ENCODE measurements at places on chromosomes 13 and 19. TPM values are rescaled to one million over a fixed set of nuclear protein-coding genes. Genes with fewer than 3 reads are reported as not detected.

Gene C1QTNF9
- total RNA-seq, result 0.28 TPM

Gene IFI30
- 4.1 TPM for total RNA-seq

Gene KIR3DL2
- total RNA-seq, result not detected

Gene ELSPBP1
- not detected for total RNA-seq

Gene RELB
- total RNA-seq, result 1.0 TPM

Gene RFX1
- 0.26 TPM for total RNA-seq

Gene CLDN10
- 1.3 TPM for total RNA-seq

Gene TMEM59L
- not detected for total RNA-seq

Gene NLRP9
- 0.28 TPM for total RNA-seq

DNA sequence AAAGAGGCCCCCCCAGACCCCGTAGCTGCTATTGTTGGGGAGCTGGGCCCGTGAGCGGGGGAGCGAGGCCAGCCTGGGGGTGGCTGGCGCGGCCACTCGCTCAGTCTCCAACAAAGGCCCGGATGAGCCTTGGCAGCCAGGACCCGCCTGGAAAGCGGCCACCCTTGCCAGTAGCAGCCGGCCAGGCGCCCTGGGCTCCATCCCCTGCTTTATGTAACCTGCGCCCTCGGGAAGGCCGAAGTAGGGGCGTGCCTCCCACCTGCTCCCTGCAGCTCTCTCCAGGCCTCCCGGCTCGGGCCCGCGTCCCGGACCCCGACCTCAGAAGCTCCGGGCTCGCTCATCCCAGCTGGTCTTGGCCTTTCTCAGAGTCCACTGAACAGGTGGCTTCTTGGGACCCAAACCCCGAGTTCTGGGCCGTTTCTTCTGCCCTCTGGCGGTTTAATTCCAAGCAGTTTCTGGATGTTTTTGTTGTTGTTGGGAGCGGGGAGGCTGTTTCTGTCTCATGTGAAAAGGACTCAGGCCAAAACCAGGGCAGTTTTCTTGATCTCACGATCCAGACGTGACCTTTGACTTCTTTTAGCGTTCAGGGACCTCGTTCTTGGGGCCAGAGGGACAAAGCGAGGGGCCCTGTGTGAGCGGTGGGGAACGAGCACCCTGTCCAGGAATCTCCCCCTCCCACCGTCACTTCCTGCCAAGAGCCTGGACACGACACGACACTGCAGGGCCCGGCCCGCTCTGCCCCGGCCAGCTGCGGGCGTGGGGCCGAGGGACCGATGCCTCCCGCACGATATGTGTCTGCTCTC lies 1.2 kb downstream of the CDC34 start:
- H3K36me3 ChIP-seq, result no peaks in the 10 kb centered on the region
- no peaks in the 10 kb centered on the region for H3K27me3 ChIP-seq
- DNase-seq, result peak; percentile 81
- peak overlapping the region; percentile 93 for H3K27ac ChIP-seq
- no peaks in the 10 kb centered on the region for H3K4me1 ChIP-seq
- peak overlapping the region; percentile 97 for H3K4me3 ChIP-seq

DNA sequence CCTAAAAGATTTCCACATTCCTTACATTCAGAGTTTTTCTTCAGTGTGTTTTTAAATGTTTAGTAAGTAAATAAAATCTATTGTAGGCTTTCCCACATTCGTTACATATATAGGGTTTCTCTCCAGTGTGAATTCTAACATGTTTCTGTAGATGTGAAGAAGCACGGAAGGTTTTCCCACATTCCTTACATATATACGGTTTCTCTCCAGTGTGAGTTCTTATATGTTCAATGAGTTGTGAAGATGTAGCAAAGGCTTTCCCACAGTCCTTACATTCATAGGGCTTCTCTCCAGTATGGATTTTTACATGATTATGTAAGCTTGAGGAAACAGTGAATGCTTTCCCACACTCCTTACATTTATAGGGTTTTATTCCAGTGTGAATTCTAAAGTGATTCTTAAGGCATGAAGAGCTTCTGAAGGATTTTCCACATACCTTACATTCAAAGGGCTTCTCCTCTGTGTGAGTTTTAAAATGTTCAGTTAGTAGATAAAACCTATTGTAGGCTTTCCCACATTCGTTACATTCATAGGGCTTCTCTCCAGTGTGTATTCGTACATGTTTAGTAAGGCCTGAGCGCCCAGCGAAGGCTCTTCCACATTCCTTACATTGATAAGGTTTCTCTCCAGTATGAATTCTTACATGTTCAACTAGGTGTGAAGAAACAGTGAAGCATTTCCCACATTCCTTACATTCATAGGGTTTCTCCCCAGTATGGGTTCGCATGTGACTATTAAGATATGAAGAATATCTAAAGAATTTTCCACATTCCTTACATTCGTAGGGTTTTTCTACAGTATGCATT lies 18.2 kb downstream of the ZNF121 start:
- no peaks in the 10 kb centered on the region for H3K27me3 ChIP-seq
- H3K4me1 ChIP-seq, result no peaks in the 10 kb centered on the region
- H3K36me3 ChIP-seq, result peaks cover 3% of the 10 kb centered on the region
- DNase-seq, result no peak
- no peak overlapping the region for H3K4me3 ChIP-seq

DNA sequence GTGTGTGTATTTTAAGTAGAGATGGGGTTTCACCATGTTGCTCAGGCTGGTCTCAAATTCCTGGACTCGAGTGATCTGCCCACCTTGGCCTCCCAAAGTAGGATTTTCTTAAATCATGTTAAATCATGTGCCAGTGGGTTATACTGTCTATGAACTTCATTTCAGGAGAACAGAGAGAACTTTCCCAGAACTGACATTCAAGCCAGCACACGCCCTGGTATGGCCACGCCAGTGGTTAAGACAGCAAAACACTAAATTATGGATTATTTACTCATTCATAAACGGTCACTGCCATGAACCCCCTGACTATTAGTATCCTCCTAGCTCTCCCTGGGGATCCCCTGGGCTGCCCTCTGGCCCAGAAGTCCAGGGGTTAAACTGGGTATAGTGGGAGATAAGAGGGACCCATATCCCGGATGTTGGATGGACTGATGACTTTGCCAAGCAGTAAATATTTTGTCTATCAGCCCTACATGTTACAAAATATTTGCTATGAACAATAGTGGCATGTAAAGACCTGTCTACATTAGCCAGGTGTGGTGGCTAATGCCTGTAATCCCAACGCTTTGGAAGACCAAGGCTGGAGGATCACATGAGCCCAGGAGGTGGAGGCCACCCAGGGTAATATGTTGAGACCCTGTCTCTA lies 16.1 kb upstream of the STRN4 start:
- H3K36me3 ChIP-seq, result no peaks in the 10 kb centered on the region
- no peak overlapping the region for H3K4me3 ChIP-seq
- no peak for DNase-seq
- H3K4me1 ChIP-seq, result no peaks in the 10 kb centered on the region
- H3K27me3 ChIP-seq, result no peaks in the 10 kb centered on the region

DNA sequence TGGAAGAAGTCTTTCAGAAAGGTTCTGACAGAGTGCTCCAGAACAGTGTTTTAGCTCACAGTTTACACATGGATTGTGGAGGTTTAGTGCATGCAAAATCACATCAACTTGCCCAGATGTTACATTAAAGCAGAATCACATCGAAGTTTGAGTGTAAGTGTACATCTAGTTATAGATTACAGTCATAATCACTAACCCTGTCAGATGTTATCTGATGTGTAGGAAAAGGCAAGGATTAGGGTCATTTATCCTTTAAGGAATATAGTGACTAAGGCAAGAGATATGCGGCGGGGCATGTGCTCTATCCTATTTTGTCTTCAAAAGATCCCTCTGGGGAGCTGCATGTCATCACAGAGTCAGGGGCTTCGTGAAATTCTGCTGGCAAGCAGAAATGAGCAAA lies 66.9 kb downstream of the CYSLTR2 start:
- no peaks in the 10 kb centered on the region for H3K36me3 ChIP-seq
- H3K4me1 ChIP-seq, result no peaks in the 10 kb centered on the region
- H3K27me3 ChIP-seq, result no peaks in the 10 kb centered on the region
- DNase-seq, result no peak

GRCh38 chr13:86445672-86446071 lies 646.5 kb upstream of the SLITRK6 start:
- no peak overlapping the region for H3K4me3 ChIP-seq
- H3K4me1 ChIP-seq, result no peaks in the 10 kb centered on the region
- H3K36me3 ChIP-seq, result no peaks in the 10 kb centered on the region
- no peaks in the 10 kb centered on the region for H3K27me3 ChIP-seq
- DNase-seq, result no peak
- H3K27ac ChIP-seq, result no peak overlapping the region

DNA sequence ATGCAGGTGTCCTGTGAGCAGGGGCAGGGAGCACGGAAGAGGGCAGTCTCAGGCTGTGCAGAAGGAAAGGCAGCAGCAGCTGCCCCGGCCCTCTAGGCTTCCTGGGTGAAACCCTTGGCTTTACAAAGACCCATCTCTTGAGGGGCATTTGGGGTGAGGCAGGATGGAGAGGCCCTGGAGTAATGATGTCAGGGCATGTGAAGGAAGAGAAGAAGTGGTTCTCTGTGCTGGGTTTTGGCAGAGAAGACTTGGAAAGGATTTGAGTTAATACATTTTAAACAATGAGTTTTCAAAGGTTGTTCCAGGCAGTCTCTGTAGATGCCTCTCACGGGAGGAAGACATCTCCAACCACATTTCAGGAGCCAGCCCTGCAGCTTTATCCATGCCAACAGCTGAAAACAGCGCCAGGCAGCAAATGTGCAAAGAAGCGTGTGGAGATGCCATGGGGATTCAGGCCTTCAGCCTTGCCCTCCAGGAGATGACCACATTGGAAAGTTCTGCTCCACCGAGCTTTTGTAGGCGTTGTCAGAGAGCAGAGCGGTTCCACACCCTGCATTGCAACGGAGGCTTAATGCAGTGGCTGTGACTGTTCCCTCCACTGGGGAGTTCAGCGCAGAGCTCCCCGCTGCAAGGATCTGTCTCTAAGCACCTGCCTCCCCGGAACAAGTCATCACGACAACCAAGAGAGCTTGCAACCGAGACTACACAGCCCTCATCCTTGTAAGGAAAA lies 322.8 kb downstream of the UQCRFS1 start:
- no peak for DNase-seq
- no peaks in the 10 kb centered on the region for H3K27me3 ChIP-seq
- no peaks in the 10 kb centered on the region for H3K36me3 ChIP-seq
- H3K27ac ChIP-seq, result no peak overlapping the region

- no peak for DNase-seq
- no peak overlapping the region for H3K4me3 ChIP-seq
- H3K4me1 ChIP-seq, result no peaks in the 10 kb centered on the region
- no peaks in the 10 kb centered on the region for H3K36me3 ChIP-seq
- H3K27ac ChIP-seq, result no peak overlapping the region
These were observed 369.3 kb downstream of the KLF5 start for GRCh38 chr13:73428137-73428536.

GRCh38 chr19:33799476-33799875 lies 2.8 kb downstream of the KCTD15 start:
- no peak for DNase-seq
- no peak overlapping the region for H3K4me3 ChIP-seq
- H3K4me1 ChIP-seq, result no peaks in the 10 kb centered on the region

DNA sequence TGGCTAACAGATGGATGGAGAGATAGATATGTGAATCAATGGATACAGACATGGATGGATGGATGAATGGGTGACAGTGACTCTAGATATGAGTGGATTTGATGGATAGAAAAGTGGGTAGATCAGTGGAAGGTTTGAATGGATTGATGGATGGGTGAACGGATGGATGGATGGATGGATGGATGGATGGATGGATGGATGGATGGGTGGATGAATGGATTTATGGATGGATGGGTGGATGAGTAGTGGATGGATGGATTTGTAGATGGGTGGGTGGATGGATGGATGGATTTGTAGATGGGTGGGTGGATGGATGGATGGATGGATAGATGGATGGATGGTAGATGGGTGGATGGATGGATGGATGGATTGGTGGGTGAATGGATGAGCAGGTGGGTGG lies 6.8 kb downstream of the CELF5 start:
- H3K4me1 ChIP-seq, result no peaks in the 10 kb centered on the region
- no peak overlapping the region for H3K4me3 ChIP-seq
- H3K36me3 ChIP-seq, result no peaks in the 10 kb centered on the region
- no peak overlapping the region for H3K27ac ChIP-seq
- DNase-seq, result no peak

DNA sequence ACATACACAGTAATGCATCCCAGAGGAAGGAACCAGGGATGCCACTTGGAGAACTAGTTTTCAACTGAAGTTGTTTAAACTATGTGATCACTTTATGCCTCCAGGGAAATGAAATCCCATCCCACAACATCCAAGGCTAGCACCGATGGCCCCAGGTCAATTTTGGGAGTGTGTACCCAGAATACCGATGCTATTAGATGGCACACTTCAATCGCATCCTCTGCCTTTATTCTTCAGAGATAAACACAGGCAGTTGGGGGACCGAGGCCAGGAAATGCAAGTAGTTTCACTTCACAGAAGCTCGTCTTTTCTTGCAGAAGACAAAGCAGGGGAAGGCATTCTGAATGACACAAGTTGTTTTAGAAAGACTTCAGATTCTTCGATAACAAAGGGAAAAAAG lies 13.8 kb downstream of the STK24 start:
- H3K36me3 ChIP-seq, result no peaks in the 10 kb centered on the region
- no peak for DNase-seq
- no peak overlapping the region for H3K27ac ChIP-seq
- H3K4me3 ChIP-seq, result no peak overlapping the region

DNA sequence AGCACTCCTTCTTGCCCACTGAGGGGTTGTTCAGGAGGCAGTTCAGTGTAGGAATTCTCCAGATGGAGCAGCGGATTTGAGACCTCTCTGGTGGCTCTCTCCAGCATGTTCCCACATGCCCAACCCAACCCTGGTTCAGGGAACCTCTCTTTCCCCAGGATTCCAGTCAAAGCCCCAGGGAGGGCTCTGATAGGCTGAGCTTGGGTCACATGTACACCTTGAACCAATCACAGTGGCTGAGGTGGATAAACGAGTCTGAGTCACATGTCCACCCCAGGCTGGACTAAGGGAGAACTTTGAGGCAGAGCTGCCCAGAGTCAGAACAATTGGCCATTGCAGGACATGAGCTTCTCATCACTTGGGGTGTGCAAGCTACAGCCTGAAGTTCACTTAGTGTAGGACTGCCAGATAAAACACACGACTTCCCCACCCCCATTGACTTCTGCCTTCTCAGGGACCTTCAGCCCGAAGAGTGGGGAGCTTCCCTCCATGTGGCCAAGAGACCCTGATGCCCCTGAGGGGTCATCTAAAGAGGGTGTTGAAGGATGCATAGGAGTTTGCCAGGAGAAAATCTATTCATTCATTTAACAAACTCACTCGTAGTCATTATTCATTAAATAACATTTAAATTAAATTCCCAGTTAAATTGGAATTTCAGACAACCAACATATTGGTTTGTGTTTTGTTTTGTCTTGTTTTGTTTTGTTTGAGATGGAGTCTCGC lies 4.0 kb upstream of the MAST3 start:
- no peak for DNase-seq
- H3K36me3 ChIP-seq, result no peaks in the 10 kb centered on the region
- no peak overlapping the region for H3K27ac ChIP-seq

All from uterus (tissue), 4 donors.